CD4-positive, alpha-beta T cell (primary cell): ENCODE measurements at places on chromosomes 6 and 20. TPM values are rescaled to one million over a fixed set of nuclear protein-coding genes. Genes with fewer than 3 reads are reported as not detected.

The SCRT2 gene
- not detected for total RNA-seq

The CEP85L gene
- 76.2 TPM for total RNA-seq

The SSTR4 gene
- not detected for total RNA-seq

GRCh38 chr6:8195714-8196102 is 93.4 kb upstream of the EEF1E1 start:
- no peak overlapping the region for H3K4me3 ChIP-seq
- H3K27ac ChIP-seq = no peak overlapping the region

GRCh38 chr20:44033873-44034272 is 119.2 kb downstream of the TOX2 start:
- H3K4me1 ChIP-seq = peaks cover 23% of the 10 kb centered on the region
- H3K4me3 ChIP-seq = no peak overlapping the region
- H3K36me3 ChIP-seq = no peaks in the 10 kb centered on the region
- no peak for DNase-seq

GRCh38 chr20:13875265-13875811 is 90.5 kb downstream of the NDUFAF5 start:
- no peak overlapping the region for H3K4me3 ChIP-seq
- no peaks in the 10 kb centered on the region for H3K36me3 ChIP-seq
- no peaks in the 10 kb centered on the region for H3K4me1 ChIP-seq
- H3K27ac ChIP-seq = no peak overlapping the region
- H3K27me3 ChIP-seq = no peaks in the 10 kb centered on the region
- no peak for DNase-seq

GRCh38 chr6:14095437-14095836 is 22.1 kb upstream of the CD83 start:
- peaks cover 13% of the 10 kb centered on the region for H3K4me1 ChIP-seq
- H3K4me3 ChIP-seq = no peak overlapping the region
- no peaks in the 10 kb centered on the region for H3K36me3 ChIP-seq
- no peak overlapping the region for H3K27ac ChIP-seq
- DNase-seq = no peak

DNA sequence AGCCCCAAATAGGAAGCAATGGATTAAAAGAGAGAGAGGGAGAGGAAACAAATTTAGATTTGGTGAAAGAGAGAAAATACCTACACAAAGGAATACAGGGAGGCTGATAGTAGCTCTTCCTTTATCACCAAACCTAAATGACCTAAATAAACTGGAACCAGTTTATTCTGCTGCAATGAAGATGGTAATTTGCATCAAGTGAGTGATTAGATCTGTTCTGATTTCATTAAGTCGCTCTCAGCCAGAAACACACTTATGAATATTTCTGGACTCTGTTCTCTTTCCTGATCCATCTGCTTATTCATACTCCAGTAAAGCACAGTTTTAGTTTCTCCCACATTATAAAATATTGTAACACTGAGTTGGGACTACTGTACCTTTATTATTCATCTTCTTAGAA is 83.4 kb upstream of the BMP5 start:
- no peak overlapping the region for H3K27ac ChIP-seq
- H3K4me3 ChIP-seq = no peak overlapping the region
- no peak for DNase-seq
- H3K4me1 ChIP-seq = no peaks in the 10 kb centered on the region
- H3K36me3 ChIP-seq = no peaks in the 10 kb centered on the region
